Hippocampal formation (tissue), 2 donors: ENCODE measurements at places on chromosomes 1 and 21.

DNA sequence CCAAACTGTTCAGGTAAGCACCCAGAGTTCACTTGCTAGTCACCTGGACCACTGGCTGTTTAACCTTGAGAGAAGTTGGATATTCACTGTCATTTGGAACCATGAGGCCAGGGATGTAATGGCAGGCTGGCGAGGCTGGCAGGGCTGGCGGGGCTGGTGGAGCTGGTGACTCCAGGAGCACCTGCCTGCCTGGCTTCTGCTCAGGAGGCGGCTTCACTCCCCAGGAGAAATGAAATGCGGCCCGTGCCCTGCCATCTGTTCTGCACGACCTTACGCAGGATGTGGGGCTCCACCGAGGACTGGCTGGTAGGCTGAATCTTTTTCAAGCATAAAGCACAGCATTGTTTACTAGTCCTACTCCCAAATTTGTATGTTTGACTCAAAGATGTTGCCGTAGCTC, 22.7 kb upstream of the MX1 start:
- DNase-seq = no peak

DNA sequence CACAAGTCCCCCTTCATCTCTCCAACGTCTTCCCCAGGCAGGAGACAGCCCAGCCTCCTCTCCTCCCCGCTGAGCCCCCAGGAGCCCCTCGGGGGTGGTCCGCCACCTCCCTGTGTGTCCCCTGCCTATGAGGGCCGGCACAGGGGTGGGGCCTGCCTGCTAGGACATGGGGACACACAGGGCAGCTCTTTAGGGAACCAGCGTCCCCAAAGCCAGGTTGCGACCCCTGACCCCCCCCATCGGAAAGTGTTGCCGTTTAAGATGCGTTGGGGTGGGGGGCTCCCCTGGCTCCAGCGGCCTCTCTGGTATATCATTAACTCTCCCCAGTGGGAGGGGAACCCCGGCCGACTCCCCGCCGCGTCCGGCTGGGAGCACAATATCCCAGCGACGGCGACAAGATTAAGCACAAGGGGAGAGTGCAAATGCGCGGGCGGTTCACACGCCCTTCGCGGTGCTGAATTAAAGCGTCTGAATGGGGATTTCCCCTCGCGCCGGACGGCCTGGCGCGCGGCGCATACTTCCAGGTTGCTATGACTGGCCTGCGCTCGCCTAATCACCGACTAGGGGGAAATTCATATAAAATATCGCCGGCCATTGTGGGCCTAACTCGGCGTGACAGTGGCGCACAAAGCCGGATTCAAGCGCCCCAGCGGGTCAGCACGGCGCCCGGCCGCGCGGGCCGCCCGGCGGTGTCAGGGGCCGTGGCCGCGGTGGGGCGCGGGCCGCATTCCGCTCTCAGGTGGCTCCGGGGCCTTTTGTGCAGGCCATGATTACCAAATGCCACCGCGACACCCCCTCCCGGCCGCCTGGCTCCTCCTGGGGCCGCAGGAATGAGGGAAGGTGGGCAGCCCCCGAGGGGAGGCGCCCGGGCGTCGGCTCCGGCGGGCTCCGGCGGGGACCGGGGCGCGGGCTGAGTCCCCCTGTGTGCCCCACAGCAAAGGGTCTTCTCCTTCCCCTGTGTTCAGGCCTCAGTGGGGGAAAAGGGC, 30.9 kb downstream of the WNT3A start:
- DNase-seq = no peak

- no peak for DNase-seq
These were observed 121.1 kb upstream of the RUNX1 start for GRCh38 chr21:35170244-35170643.

GRCh38 chr1:203057911-203058675, 27.7 kb downstream of the MYOG start:
- no peak for DNase-seq

- DNase-seq = no peak
These were observed 30.0 kb downstream of the PRSS38 start for GRCh38 chr1:227845519-227845918.

GRCh38 chr1:113125517-113125916, 52.5 kb downstream of the LRIG2 start:
- DNase-seq = no peak

GRCh38 chr1:155105604-155106011, 22.1 kb upstream of the EFNA1 start:
- no peak for DNase-seq

DNA sequence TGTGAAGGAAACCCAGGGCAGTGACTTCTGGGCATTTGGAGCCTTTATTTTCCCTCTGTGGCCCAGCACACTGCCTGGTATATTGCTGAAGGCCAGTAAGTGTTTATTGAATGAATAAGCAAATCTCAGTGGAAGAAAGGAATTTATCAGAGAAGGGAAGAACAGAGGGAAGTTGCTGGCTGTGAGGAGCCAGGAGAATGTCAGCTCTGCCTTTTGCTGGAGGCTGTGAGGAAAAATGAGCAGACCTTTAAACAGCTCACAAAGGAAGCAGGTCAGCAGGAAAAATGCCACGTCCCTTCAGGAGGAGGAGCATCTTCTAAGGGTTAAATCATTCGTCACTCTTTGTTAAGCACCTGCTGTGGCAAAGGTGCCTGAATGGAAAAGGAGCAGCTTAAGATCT, 75.9 kb downstream of the GIPC2 start:
- DNase-seq = no peak

- DNase-seq = no peak
These were observed 22.9 kb downstream of the SERPINC1 start for GRCh38 chr1:173894189-173894588.

GRCh38 chr1:23102289-23102688, 66.4 kb downstream of the LUZP1 start:
- DNase-seq = no peak

DNA sequence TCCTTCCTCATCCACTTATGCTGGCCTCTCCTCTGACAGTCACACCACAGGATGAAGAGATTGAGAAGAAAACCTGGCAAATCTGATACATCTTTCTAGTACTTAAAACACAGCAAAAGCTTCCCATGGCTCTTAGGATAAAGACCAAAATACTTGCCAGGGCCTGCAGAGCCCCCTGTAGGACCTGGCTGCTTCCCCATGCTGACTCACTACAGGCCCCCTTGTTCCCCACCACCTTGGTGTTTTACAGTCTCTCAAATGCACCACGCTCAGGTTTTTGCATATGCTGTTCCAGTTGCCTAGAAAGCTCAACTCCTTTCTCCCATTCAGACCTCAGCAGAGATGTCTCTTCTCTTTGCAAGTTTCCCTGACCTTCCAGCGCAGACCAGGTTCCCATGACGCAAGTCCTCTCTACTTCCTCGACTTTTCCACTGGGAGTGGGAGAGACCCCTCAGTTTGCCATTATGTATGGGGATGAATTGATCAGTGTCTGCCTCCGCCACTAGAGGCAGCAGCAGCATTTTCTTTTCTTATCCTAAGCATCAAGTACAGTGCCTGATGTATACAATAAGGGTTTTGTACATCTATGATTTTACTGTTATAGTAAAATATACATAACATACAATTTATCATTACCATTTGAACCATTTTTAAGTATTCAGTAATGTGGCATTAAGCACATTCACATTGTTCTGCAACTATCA, 113.8 kb upstream of the C8B start:
- DNase-seq = no peak

DNA sequence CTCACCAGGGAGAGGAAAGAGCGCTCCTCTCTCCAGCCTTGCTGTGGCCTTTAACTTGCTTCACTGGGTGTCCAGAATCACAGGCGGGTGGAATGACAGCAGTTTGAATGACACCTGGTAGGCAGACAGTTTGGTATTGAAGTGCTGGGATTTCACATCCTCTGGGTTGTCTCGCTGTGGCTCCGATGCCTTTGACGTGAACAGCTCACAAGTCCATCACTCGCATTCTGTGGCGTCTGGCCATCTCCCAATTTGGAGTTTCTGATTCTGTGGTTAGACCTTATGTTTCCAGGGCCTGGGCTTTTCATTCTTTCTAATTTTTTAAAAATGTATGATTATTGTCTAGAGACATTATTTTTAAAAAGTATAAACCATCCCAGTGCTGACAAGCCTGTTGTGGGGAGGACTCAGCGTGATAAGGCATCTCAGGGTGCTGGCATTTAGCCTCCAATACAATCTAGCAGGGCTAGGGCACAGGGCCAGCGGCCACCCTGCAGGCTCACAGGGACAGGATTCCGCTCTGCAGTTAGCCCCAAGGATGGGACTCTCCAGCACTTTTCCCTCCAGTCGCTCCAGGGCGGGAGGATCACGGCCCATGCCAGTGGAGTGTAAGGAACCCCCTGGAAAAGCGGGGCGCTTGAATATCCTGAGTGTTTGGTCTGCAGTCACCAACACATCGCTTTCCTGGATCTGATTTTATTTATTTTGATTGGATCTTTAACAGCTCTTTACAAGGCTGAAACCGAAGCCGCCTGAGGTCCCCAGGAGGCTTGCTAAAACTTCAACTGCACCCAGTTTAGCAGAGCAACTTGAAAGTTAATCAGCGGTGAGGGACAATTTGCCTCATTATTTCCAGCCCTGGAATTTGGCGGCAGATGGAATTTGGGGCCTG, 178.3 kb downstream of the TRABD2B start:
- no peak for DNase-seq

GRCh38 chr1:10181154-10181553, 29.2 kb upstream of the KIF1B start:
- no peak for DNase-seq

DNA sequence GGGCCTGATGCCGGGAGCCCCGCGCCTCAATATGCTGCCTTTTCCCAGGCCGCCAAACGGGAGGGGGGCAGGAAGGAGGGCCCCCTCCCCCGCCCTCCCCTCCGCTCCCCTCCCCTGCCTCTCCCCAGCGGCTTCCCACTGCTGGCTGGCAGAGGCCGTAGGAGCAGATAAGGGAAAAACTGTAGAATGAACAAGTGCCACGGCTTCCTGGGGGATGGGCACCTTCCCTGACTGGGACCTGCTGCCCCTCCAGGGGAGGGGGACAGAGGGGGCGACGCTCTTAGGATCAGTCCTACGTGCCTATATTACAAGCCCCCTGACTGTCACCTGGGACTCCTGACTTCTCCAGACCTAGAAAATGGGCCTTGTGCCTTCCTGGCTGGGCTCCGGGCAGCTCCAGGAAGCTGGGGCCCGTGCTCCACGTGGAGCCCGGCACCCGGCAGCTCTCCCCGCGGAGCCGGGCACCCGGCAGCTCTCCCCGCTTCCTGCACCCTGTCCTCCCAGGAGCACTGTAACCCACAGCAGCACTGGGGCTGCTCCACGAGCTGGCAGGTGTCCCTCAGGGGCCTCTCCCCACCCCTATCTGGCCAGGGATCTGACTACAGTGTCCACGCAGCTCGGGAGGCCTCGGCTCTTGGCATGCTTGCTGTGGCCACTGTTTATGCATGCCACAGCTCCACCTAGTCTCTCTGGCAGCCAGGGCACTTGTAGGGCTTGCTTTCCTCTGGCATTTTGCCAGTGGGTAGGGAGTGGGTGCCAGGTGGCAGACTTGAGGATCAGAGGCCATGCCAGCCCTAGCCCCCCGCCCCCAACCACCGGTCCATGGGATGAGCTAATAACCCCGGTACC, 674 bp upstream of the HES5 start:
- no peak for DNase-seq

- no peak for DNase-seq
These were observed 10.2 kb downstream of the ADAM30 start for GRCh38 chr1:119885903-119886783.

DNA sequence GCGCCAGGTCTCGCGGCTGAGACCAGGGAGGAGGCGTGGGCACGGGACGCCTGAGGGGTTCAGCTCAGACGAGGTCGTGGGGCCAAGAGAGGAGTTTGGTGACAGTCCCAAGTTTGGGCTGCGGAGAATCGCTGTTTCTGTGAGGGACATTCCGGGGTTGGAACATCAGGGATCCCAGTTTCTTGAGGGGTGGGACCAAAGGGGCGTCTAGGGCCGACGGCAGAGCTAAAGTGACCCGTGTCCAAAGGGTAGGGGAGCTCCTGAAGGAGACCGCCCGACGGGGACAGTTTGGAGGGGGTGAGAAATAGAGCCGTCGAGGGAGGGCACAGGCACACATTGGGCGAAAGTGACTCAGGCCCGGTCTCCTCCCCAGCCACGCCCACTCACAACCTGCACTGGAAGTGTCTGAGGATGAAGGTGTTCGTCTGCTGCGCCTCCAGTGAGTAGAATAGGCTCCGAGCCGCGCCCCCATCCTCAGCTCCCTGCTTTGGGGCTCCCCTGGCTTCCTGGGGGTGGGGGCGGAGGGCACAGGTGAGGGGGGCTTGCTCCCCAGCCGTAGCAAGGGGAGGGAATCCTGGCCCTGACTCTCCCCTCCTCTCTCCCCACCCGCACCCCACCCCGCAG, 7.0 kb downstream of the EFNA3 start:
- no peak for DNase-seq

DNA sequence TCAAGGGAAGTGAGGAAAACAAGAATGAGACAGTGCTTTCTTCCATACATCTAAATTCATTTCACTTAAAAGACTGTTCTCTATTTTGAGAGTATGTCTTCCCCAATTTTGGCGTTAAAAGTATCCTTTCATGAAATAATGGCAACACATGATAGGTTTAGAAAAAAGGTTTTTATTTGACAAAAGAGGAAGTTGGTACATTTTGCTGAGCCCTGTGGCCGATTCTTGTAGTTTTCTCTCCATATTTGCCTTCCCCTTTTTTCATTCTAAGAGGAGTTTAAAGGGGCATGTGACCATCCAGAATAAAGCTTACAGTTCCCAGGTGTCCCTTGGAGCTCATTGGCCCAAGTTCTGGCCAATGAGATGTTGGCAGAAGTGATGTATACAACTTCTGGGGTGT, 140.4 kb upstream of the KCNE2 start:
- DNase-seq = no peak
